ENCODE measurements at places on chromosomes 6 and 20.

DNA sequence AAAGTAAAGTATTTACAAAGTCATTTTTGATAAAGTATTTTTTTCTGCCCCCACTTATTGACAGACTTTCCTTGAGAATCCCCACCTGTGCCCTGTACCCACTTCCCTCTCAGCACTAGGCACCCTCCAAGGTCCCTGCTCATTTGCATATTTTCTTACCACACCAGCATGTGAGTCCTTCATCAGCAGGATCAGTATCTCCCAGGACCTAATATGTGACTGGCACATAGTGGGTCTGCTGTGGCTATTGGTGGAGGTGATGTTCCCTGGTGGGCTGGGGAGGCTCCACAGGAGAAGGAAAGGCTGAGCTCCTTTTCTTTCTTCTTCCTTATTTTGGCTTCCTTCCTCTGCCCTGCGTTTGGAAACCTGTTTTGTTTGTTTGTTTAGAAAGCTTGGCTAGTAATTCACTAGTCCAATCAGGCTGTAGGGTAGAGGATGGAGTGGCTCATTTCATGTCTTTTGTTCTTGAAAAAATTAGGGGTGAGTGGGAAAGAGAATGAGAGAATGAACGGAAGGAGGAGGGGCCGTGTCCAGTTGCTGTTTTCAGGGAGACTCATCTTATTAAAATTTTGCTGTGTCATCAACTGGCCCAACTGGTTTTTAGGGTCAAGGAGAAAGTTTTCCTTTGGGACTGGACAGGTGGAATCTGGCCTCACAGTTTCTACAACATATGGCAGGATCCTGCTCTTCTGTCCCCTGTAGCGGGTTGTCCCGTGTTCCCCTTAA lies 2.8 kb upstream of the RNF24 start:
- DNase-seq: no peak

DNA sequence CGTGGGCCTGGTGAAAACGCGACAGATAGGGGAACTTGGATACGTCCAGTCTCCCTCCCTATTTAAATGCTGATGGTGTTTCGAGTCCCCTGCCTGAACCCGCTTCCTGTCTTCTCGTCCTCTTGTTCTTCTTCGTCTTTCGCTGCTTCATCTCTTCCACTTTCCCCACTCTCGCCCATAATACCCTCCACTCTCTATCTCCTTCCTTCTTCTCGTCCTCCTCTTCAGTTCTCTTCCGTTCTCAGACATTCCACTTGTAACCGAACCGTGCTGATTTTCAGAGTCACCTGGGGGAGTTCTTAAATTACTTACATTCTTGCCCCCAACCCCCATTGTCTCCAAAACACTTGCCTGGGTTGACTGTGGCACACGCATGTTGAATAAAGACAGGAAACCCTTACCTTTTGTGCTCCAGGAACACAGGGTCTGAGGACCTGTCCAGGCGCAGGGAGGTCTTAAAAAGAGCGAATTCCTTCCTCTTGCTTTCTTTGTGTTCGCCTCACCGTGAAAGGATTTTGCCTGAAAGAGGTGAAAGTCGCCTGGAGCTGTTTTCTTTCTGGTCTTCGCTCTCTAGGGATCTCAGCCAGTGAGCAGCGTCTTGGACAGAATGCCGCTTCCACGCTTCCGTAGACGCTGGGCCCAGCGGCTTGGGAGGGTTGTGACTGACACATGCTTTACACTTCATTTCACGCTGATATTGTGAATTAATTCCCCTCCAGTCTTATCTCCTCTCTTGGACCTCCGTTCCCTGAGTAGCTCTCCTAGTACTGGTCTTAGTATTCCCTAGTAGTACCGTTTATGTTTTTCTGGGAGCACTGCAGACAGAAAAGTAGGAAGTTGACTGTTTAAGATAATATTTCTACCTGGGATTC lies 184.0 kb downstream of the GPX5 start:
- no peak for DNase-seq

- DNase-seq: no peak
Measured at GRCh38 chr6:15350386-15351083, 104.7 kb downstream of the JARID2 start.

GRCh38 chr6:168648240-168649125 lies 207.5 kb downstream of the SMOC2 start:
- DNase-seq: peak; percentile 9

- DNase-seq: no peak
Measured at GRCh38 chr20:38997622-38998021, 35.5 kb downstream of the DHX35 start.

- no peak for DNase-seq
Measured at GRCh38 chr20:49501917-49502316, 19.4 kb upstream of the KCNB1 start.

DNA sequence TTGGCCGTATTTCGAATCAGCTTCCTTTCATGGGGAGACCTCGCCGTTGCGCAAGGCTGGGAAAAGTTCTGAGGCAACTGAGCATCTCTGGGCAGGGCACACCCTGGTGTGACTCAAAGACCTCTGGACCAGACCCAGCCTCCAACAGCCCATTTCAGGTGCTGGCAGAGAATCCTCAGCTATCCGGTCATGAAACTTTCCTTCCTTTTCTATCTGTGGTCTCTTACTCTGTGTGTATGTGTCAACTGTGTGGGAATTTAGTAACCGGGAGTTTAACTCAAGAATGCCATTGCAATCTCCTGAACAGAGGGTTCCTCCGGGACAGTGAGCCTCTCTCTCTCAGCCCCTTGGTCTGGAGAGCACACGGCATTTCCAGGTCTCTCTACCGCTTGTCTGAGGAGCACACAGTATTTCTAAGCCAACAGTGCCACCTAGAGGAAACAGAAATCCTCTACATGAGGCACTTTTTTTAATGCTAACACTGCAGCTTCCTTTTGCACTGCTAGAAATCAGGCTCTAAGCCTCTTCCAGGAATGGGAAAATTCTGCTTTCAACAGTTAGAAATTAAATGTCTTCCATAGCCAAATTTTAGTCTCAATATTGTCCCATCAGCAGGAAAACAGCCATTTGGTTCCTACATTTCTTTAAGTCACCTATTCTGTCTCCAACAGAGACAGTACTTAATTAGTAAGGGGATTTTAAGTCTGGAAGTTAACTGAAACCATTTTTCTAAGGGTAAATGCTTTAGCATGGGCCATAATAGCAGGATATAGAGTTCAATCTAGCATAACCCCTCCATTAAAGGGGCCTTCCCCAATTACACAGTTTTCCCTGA lies 32.7 kb downstream of the PLN start:
- DNase-seq: peak; percentile 33

GRCh38 chr6:27478141-27478705 lies 5.3 kb upstream of the ZNF184 start:
- no peak for DNase-seq

DNA sequence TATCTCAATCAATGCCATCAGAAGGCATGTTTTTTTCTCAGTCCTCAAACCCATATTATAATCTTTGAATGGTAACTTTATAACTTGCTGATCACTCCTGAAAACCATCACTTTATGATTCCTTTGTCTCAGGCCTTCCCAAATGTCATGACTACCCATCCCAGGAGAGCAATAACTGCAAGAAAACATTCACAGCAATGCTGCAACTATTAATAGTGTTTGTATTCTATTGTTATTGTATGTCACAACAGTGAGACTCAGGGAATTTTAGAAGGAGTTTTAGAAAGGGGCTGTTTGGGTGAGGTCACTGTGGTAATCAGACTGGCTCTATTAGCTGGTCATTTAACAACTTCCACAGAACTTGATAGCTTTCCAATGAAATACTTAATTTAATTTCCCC lies 301.4 kb upstream of the TBX18 start:
- DNase-seq: no peak

DNA sequence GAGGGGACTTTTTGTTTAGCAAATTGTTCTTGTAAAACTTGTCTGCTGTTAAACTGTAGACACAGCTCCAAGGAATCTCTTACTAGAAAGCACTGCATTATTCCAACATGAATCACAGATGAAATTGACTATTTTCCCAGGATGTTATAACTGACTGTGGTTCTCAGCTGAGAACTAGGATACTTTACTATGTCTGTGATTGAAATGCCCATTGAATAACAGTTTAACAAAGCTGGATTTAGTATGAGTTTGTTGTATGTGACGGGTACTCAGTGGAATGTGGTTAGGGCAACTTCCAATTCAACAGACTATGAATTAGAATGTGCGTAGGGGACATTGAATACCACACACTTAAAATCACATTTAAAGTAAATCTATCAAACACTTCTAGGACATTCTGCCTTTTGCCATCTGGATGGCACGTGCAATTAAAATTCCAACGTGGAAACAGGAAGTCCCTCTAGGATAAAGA lies 193.4 kb upstream of the PREP start:
- no peak for DNase-seq

DNA sequence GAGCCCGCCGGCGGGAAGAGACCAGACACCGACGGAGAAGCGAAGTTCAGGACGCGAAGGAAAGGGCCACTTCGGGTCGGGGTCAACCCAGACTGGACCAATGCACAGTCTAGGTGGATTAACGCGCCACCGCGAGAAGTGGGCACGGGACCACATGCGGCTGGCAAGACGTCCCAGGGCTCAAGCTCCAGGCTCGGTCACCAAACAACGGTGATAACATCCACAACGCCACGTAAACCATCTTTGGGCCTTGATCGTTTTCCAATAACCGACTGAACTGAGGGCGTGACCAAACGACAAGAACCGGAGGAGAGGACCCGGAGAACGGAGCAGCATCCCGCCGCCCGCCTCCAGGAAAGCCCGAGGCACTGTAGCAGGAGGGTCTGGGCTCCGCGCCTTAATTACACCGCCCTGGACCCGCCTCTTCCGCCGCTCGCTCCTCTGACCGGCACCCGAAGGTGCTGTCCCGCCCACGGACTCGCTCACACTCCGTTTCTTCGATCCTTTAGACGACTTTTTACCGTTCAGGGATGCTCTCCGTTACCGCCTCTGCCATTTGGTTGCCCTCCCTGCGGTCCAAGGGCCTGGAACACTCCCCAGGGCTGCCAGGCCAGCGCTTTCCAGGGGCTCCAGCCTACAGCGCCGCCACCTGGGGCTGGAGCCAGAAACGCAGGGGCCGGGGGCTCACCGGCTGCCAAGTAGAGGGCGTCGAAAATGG lies 44.1 kb downstream of the DPPA5 start:
- DNase-seq: peak; percentile 68

DNA sequence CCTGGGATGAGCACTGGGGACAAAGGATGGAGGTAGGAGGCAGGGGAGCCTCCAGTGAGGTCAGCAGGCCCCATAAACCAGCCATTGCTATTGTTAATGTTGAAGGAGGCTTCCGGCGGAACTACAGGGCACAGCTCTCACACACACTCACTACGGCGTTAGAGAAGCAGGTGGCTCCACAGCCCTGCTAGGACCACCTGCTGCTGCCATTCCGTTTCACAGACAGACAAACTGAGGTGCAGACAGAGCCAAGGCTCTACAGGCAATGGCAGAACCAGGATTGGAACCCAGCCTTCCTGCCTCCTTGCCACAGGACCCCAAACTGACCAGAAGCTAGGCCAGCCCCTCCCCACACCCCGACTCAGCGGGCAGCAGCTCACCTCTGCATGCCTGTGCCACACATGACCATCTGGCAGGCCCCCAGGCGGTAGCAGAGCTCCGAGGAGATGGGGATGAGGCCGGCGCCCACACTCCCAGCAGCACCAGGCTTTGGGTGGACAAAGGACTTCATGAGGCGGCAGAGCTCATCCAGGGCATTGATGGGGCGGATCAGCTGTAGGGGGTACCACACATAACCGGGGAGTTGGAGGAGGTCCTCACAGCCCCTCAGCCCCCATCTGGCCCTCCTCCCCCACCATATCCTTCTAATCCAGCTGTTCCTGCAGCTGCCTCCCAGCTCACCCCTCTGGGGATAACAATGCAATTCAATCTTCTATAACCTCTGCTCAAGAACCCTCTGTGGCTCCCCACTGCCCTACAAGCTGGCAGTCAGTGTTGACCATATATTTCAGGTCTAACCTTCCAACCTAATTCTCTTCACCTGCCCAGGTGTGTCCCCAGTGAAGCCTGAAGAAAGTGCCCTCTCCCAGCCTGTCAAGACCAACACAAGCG lies 198.5 kb downstream of the PREX1 start:
- no peak for DNase-seq

- DNase-seq: no peak
Measured at GRCh38 chr6:158143700-158144099, 24.4 kb downstream of the SERAC1 start.

- no peak for DNase-seq
Measured at GRCh38 chr6:36546308-36546919, 865 bp downstream of the STK38 start.

- DNase-seq: no peak
Measured at GRCh38 chr6:123420512-123420911, 216.2 kb downstream of the TRDN start.

DNA sequence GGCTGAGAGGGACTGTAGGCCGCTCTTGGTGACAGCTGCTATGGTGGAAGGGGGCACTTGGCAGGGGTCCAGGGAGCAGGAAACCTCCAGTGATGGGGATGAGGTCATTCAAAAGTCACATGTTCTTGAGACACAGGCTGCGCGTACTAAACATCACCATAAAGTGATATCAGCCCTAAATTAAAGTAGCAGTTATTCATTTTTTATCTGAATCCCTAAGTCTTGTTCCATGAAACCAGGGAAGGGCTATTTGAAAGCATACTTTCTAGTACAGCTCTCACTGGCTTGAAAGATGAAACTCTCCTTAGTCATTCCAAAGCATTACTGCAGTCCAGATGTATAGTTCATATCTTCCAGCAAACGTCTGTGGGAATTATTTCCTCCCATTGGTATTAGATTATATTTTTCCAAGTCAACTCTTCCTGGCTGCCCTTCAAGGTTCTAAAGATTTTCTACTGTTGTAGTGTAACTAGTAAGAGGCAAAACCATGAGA lies 373.1 kb downstream of the CD109 start:
- DNase-seq: no peak

DNA sequence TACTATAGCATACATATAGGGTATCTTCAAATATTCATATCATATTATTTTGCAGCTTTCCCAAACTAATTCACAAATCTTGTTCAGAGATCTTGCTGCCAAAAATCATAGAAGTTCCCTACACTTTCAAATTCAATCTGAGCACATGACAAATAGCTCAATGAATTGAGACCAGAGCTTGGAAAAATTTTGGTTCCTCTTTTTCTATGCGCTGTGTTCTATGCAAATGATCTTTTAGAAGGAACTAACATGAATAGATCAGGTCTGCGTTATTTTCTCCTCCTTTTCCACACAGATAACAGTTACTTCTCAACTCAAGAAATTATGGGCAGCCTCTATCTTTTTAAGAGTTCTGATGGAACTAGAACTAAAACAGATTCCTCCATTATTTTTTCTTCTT lies 316.3 kb downstream of the ARHGAP18 start:
- DNase-seq: no peak

GRCh38 chr6:104460738-104461483 lies 398.8 kb downstream of the HACE1 start:
- no peak for DNase-seq

DNA sequence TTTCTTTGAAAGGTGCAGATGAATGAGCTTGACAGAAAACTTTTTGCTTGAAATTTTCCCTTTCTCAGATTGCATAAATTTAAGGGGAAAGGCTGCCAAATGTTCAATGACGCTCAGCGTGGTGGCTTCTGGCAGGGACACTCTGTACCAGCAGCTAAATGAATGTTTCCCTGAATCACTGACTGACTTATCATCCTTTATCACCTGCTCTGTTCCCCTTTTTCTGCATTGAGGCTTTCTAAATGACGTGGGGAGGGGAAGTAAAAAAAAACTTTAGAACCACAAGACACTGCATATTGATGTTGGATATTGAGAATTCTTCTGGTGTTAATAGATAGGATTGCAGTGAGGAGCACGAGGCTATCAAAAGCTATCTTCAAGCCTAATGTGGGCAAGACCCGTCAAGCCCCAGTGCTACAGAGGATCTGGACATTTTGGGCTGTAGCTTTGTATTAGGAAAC lies 46.9 kb upstream of the ENPP5 start:
- DNase-seq: no peak

- DNase-seq: no peak
Measured at GRCh38 chr6:92716638-92717037, 702.7 kb downstream of the EPHA7 start.
